ENCODE measurements at places on chromosomes 2 and 18.
A peak's percentile ranks its signal among the peaks of the same experiment; 100 is the strongest.

- DNase-seq, result no peak
Measured at GRCh38 chr2:118696786-118697465, 150.5 kb downstream of the EN1 start.

- no peak for DNase-seq
Measured at GRCh38 chr18:73316513-73316912, 448.7 kb upstream of the NETO1 start.

- peak; percentile 21 for DNase-seq
Measured at GRCh38 chr18:76805221-76805620, 17.1 kb upstream of the ZNF236 start.

DNA sequence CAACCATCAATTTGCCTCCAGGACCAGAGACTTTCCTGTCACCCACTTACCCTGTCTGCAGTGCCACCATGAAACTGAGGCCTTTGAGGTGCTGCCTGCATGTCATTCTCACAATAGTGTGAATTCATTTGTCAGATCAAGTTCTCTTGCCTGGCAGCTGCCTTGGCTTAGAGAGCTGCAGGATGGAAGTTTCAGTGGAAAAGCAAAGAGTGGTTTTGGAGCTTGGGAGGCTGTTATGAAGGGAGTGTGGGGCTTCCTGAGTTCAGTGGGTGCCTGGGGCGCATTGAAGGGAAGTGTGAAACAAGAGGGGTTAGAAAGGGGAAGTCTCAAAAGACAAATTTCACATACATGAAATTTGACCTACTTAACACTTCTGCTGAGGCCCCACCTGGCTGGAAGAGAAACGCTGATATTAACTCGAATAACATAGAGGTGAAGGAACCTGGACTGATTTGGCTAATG is 7.9 kb upstream of the LBH start:
- DNase-seq, result peak; percentile 40

DNA sequence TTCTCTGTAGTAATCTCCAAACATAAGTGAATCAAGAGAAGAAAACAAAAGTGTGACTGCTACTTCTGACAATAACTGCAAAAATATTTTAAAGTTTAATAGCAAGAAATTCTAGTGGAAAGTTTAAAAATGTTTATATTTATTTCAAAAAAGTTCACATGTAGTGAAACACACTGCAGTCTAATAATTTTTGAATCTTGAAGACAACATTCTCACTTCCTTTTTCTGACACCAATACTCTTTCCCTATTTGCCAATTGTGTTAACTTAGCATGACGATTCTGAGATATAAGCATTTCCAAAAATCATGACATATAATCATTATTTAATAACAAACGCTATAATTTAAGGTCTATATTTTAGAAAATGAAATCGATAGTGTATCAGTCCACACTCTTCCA is 429.1 kb upstream of the PKDCC start:
- DNase-seq, result no peak

DNA sequence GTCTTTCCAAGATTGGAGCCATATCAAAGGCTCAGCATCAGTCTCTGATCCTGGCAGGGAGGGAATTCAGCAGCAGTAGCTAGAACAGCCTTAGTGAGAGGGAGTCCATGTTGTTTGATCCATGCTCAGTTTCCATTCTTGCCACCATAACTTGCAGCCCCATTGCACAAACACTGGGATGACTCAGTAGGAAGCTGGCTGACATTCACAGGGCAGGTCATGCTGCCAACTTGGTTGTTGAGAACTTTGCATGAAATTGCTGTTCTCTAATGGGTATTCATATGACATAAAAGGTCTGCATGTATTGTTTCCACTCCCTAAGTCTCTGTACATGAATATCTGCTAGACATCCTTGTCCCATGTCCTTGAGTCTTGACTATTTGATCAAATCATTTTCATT is 29.9 kb upstream of the STAT4 start:
- no peak for DNase-seq

- no peak for DNase-seq
Measured at GRCh38 chr2:145110668-145111356, 590.9 kb upstream of the ZEB2 start.

GRCh38 chr18:12048010-12048826 is 45.4 kb upstream of the ANKRD62 start:
- peak; percentile 17 for DNase-seq

DNA sequence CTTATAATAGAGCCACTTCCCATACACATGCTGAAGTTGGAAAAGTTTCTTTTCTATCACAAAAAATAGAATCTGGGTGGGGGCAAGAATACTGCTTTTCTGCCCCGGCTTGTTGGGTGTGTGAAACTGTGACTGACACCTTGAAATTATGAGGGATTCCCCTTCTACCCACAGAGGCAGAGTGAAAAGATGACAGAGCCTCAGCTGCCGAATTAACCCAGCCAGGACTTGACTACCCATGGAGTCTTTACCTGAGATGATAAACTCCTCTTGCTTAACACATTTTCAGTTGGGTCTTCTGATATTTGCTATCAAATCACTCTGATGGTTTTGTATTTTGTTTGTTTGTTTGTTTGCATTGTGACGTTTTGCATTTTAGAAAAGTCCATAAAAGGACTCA is 66.0 kb upstream of the PMAIP1 start:
- no peak for DNase-seq

GRCh38 chr2:159208438-159208837 is 78.1 kb downstream of the WDSUB1 start:
- DNase-seq, result no peak

- no peak for DNase-seq
Measured at GRCh38 chr2:191938779-191939178, 91.9 kb upstream of the CAVIN2 start.

DNA sequence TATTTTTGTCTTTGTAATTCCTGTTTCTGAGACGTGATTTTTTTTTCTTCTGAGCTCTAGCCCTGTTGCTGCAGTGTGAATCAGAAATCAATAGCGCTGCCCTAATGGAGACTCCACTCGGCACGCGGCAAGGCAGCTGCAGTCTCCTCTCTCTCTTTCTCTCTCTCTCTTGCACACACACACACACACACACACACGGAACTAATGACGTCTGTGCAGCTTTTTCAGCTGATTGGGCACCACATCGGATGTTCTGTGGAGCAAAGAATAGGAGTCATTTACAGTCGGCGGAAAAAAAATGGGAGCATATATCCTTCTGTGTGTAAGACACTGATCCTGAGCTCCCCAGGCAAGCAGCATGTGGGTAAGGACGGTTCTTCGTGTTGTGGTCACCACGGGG is 2.0 kb upstream of the MYT1L start:
- no peak for DNase-seq

DNA sequence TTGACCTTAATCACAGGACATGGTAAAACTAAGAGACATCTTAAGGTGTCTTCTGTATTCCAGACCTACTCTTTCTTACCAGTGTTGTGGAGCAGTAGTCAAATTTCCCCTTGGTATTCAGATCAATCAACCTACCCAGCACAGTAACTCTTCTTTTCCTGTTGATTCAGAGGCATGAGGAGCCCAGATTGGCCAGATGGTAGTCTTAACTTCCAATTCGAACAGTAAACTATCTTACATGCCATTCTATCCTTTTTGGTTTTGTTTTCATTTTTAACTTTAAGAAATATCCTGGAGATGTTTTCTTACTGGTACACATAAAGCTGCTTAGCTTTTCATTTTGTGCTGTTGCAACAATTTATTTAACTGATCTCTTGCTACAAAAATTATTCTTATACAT is 630.3 kb upstream of the PKDCC start:
- no peak for DNase-seq

DNA sequence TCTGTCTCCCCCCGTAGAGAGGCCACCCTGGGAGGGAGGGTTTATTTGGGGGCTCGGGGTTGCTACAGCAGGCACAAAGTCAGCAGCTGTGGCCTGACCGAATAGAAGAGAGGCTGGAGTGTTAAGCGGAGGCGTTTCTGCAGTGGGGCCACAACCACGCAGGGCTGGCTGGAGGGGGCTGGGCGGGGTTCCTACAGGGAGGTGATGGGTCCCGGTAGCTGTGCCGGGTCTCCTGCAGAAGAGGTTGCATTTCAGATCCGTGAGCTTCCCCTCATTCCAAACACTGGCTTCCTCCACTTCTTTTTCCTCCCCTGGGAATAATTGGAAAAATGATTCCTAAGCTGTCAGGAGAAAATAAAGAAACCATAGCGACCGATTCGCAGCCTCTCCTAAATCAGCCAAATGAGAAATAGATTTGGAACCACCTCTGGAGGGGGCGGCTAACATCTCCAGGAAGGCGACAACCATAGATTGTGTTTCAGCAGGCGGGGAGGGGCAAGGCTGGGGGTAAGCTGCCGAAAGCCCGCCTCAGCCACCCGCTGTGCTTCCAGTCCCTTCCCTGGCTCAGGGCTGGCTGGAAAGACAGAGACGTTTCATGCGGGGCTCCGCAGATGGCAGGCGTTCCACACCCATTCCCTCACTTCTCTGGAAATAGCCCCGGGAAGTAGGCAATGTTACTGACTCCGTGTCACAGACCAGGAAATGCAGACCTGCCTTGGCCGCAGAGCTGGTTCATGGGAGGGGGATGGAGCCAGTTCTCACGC is 85.6 kb upstream of the TAF1B start:
- no peak for DNase-seq

- DNase-seq, result no peak
Measured at GRCh38 chr18:35968278-35968880, 4.1 kb upstream of the RMP24 start.

- DNase-seq, result no peak
Measured at GRCh38 chr2:42860319-42861094, 68.1 kb upstream of the HAAO start.

- peak; percentile 96 for DNase-seq
Measured at GRCh38 chr2:95043300-95044093, 18.0 kb downstream of the MAL start.

- DNase-seq, result no peak
Measured at GRCh38 chr2:195411219-195411687, 245.8 kb upstream of the SLC39A10 start.

DNA sequence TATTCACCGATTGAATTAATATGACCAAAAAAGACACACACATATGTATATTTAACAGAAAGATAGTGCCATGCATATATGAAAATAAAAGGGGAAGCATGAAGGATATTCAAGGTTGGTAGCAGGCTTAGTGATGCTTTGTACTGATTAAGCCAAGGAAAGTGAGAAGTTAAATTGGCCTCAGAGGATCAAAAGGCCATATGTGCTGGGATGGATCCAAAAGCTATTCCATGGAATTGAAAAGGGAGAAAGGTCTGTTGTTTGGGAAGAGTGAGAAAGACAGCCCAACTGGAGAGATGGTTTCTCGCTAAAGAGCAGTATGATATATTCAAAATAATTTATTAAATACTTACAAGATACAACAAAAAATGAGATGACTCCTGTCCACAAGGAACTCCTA is 65.9 kb downstream of the INSIG2 start:
- no peak for DNase-seq

GRCh38 chr2:47771211-47771610 is 11.7 kb upstream of the MSH6 start:
- peak; percentile 21 for DNase-seq

- DNase-seq, result no peak
Measured at GRCh38 chr2:28737655-28738054, 14.0 kb upstream of the PPP1CB start.

- no peak for DNase-seq
Measured at GRCh38 chr2:65411056-65411795, 21.2 kb downstream of the SPRED2 start.

DNA sequence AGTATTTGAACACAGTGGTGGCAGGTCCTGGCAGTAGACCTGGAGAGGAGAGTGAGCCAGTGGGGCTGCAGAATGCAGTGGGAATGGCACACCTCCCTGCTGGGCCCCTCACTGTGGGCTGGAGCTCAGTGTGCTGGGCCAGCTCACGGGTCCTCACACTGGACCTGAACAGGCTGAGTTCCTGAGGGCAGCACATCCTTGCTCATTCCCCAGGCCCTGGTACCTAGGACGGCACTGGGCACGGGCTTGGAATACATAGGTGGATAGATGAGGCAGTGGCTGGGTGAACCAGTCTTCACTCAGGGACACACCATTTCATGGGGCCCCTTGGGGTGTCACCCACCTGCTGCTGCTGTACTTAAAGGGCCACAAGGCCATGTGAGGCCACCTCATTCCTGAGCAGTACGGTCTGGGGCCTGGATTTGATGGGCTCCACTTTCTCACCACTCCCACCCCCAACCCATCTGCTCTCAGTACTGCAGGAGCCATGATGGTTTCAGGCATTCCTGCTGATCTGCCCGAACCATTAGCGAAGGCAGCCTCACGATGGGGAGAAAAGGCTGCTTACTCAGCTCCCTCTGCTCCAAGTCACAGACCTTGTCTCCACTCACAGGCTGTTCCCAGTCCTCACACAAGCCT is 4.2 kb downstream of the TMEM177 start:
- no peak for DNase-seq

- no peak for DNase-seq
Measured at GRCh38 chr2:212957624-212958023, 193.8 kb downstream of the IKZF2 start.

GRCh38 chr2:439077-439476 is 151.2 kb upstream of the ALKAL2 start:
- no peak for DNase-seq

GRCh38 chr18:13216092-13216582 is 2.4 kb upstream of the LDLRAD4 start:
- DNase-seq, result peak; percentile 67

- no peak for DNase-seq
Measured at GRCh38 chr2:208179028-208179609, 10.7 kb downstream of the C2orf80 start.

DNA sequence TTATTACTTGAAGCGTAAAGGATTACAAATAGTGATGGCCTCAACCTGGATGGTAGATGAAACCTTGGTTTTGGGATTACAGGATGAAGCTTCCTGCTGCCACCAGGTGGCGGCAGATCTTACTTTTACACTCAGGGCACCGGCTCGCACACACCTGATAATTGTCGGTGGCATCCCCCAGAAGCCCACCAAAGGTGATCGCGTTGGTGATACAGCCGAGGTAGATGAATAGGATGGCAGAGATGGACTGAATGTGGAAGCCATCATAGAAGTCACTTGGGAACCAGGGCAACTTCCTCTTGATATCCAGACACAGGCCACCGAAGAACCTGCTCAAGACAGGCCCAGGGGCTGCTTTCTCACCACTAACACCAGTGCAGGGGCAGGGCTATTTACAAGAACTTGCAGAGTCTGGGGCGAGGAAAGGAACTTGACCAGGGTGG is 51.8 kb downstream of the MTHFD2 start:
- DNase-seq, result peak; percentile 67

DNA sequence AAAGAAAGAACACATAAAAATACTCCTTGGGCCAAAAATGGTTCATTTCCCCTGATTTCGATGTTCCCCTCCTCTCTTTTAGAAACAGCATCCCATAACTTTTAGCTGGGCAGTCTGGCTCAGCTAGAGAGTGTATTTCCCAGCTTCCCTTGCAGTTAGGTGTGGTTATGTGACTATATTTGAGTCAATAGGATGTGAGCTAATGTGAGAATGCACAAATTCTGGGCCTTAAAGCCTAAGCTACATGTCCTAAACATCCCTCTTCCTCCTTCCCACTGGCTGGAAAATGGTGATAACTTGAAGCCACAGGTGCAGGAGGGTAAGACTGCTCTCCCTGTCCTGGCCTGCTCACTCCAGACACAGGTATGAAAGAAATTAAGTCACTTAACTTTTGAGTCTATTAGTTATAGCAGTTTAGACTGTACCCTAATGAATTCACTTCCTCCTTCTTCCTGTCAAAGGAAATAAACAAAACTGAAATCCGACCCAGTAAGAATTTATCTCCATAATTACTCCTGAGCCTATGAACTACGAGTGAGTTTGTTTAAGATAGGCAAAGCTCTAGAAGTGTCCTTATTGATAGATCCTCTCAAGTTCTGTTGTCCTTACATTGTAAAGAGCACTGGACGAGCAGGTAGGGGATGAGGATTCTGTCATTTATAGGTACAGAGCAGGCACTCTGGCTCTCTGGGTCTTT is 177.6 kb downstream of the MTX2 start:
- DNase-seq, result no peak

All from RPMI8226 (cell line).